Prostate gland (tissue), 2 donors: ENCODE measurements at places on chromosomes 6 and 20. TPM values are rescaled to one million over a fixed set of nuclear protein-coding genes. Genes with fewer than 3 reads are reported as not detected.
A peak's percentile ranks its signal among the peaks of the same experiment; 100 is the strongest.

DNA sequence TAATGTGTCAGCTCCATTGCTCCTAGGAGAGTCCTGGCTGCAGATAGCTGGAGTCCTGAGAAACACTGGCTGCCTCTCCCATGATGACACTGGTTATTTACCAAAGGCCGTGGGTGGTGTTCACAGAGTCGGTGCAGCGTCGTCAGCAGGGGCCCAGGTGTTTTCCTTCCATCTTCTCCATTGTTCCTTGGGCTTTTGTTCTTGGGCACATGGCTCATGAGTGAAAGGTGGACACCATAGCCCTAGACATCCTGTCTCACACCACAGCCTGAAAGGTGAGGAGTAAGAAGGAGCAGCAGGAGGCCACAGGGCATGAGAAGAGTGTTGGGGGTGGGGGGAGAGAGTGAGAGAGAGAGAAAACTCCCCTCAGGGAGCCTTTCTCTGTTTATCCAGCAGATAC lies 9.1 kb downstream of the CST5 start:
- no peak for DNase-seq

DNA sequence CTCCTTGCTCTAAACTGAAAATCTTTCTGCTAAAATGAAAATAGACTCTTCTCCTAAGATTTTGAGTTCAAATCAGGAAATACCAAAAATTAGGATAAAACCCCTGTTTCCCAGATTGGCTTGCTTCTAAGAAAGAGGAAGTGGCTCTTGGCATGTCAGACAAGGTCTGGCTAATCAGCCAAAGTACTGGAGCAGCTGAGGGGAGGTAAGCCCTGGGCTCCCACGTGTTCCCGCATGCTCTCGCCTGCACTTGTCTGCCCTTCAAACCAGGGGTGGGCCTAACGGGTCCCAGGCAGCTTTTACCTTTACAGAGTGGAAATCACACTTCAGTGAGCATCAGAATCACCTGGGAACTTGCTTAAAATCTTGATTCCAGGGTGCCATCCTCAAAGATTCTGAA lies 43.2 kb upstream of the GABRR1 start:
- DNase-seq = no peak

The CAGE1 gene
- total RNA-seq = 0.09 TPM

- DNase-seq = no peak
These were observed 3.6 kb downstream of the VGLL2 start for GRCh38 chr6:117268924-117269323.

DNA sequence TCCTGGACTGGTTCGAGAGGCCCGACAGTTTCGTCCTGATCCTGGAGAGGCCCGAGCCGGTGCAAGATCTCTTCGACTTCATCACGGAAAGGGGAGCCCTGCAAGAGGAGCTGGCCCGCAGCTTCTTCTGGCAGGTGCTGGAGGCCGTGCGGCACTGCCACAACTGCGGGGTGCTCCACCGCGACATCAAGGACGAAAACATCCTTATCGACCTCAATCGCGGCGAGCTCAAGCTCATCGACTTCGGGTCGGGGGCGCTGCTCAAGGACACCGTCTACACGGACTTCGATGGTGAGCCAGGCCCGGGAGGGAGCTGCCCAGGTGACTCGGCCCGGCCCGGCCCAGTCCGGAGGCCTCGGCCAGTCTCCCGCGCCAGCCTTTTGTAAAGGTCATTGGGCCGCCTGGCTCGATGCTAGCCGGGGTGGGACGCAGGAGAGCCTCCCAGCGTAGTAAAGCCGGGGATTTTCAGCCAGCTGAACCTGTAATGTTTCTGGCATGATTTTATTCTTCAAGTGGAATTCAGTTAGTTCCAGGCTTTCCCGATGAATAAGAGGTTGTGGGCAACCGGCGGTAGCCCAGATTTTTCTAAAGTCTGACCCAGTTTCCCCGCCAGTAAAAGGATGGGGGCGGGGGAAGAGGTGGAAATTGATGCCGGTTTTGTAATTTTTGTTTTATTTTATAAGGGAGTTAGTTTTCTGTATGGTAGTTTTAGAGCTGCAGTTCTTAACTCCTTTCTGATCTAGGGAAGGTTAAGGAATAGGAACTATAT lies 1.4 kb downstream of the PIM1 start:
- DNase-seq = peak; percentile 19
